Right renal pelvis (tissue), 4 donors: ENCODE measurements at places on chromosomes 6 and 20. TPM values are rescaled to one million over a fixed set of nuclear protein-coding genes. Genes with fewer than 3 reads are reported as not detected.

DNA sequence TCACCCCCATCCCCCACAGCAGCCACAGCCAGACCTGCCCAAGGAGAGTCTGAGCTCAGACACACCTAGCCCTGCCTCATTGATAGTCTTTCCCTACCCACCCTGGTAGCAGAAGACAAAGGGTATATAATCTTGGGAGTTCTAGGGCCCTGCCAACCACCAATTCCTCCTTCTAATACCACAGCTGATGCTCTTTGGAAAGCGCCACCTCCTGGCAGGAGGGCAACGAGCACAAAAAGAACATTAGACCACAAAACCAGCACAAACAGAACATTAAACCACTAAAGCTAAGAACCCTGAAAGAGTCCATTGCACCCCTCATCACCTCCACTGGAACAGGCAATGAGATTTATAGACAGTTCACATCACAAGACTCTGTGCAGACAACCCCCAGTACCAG is 195.8 kb upstream of the FUT9 start:
- no peak for DNase-seq

DNA sequence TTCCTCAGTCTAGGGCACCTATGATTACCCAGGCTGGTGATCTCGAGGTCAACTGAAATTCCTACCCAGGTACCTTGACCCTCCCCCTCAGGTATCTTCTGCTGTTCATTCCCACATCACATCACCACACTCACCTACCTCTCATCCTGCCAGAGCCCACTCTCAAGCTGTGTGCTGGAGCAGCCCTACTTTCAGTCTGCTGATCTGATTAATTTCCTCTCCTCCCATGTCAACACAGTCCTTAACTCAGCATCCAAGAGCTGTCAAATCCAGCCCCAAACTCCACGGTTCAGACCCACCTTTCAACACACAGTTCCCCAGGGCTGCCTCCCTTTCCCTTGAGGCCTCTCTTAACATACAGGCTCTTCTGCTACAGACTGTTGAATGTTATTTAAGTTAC is 42.4 kb downstream of the EZR start:
- no peak for DNase-seq

DNA sequence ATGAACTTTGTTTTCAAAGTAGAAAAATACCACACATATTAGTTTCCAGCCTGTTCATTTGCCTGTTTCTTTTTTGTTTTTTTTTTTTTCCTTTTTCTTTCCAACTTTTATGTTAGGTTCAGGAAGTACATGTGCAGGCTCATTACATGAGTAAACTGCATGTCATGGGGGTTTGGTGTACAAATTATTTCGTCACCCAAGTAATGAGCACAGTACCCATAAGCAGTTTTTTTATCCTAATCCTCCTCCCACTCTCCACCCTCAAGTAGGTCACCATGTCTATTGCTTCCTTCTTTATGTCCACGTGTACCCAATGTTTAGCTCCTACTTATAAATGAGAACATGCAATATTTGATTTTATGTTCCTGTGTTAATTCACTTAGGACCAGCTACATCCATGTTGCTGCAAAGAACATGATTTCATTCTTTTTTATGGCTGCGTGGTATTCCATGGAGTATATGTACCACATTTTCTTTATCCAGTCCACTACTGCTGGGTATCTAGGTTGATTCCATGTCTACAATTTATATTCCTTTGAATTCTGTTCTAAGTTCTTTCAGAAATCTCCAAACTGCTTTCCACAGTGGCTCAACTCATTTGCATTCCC is 31.8 kb downstream of the SNX14 start:
- no peak for DNase-seq

- no peak for DNase-seq
Measured at GRCh38 chr6:145699462-145699861, 35.9 kb downstream of the EPM2A start.

DNA sequence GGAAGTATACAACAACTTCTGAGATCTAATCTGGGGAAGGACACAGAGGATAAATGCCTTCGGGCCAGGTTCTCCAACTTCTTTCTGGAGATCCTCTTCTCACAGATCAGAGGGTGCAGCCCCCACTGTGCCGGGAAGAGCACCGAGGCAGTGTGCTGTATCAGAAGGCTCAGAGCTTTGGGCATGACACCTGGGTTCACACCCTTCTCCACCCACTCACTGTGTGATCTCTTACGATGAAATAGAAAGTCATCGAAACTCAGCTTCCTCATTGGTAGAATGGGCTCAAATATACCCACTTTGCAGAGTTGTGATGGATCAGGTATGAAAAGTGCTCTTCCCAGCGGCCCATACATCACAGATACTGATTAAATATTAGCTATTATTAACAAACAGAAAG is 347.5 kb upstream of the SOX4 start:
- DNase-seq, result no peak

GRCh38 chr6:154252678-154253077 is 103.9 kb downstream of the IPCEF1 start:
- DNase-seq, result no peak

DNA sequence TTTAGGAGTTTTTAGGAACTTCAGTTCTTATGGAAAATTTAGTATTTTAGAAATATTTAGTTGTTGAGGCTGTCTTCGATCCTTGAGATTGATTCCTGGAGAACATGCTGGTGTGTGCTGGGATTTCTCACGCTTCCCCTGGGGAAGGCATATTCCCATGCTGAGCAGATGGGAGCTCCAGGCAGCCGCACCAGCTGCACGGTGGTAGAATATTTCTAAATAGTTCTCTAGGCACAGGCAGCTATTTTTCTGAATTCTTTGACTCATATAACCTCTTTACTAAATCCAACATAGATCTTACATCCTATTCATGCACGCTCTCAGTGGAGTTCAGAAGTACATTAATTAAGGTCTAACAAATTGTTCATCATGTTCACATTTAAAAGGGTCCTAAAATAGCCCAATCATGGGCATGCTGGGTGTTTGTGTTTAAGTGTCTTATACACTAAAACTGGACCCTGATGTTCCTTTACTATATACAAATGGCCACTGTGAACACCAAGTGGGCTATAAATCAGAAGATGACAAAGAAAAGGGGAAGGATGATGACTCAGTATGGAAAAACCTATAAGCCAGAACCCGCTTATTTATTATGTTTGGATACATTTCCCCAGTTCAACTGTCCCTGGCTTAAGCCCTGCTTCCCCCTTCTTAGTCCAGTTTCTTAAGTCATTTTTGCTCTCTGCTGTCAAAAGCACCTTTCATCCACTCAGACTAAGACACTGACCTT is 138.5 kb downstream of the UST start:
- no peak for DNase-seq

GRCh38 chr6:44779130-44779826 is 391.8 kb downstream of the CDC5L start:
- DNase-seq, result no peak

- peak; percentile 12 for DNase-seq
Measured at GRCh38 chr6:75349262-75349984, 64.8 kb upstream of the TMEM30A start.

DNA sequence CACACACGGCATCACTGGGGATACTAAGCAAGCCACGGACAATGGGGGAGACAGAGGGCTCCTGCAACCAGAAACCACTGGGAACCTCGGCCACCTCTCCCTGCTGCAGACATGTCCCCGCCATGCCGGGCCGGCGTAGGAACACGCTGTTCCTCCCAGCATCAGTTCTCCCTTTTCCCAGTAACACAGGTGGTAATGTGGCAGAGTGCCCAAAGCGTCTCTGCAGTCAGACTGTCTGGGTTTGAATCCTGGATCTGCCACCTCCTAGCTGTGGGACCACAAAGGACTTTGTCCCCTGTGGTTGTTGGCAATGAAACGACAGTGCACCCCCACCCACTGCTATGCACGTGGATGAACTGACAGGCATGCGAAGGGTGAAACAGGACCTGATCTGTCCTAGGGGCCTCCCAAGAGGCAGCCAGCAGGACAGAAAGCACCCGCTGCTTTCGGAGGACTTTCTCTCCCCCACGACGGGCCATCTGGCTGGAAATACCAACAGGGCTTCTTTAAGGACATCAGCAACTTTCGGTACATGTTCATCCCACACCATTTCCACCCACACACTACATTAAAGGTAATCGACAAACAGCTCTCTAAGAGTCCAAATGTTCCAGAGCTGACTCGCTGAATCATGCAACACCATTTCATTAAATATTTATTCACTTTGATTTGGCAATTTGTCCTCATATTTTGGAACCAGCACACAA is 74.1 kb downstream of the SULF2 start:
- no peak for DNase-seq

- no peak for DNase-seq
Measured at GRCh38 chr6:56238352-56238751, 9.0 kb downstream of the COL21A1 start.

- DNase-seq, result no peak
Measured at GRCh38 chr6:135577059-135577538, 79.6 kb upstream of the AHI1 start.

DNA sequence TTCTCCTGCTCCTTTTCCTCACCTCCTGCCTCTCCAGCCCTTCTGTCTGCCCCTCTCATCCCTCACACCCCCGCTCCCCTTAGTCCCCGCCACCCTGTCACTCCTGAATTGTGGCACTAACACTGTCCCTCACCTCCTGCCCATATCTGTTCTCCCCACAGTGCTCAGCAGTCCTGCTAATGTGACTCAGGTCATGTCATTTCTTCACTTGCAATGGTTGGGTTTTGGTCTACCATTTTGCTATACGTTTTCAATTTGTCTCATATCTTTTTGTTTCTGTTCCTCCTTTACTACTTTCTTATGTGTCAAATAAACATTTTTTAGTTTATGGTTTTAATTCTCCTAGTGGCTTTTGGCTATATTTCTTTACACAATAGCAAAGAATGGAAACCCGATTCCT is 1.3 kb upstream of the HLA-B start:
- DNase-seq, result no peak

GRCh38 chr6:150685860-150686259 is 86.2 kb downstream of the PLEKHG1 start:
- DNase-seq, result no peak

DNA sequence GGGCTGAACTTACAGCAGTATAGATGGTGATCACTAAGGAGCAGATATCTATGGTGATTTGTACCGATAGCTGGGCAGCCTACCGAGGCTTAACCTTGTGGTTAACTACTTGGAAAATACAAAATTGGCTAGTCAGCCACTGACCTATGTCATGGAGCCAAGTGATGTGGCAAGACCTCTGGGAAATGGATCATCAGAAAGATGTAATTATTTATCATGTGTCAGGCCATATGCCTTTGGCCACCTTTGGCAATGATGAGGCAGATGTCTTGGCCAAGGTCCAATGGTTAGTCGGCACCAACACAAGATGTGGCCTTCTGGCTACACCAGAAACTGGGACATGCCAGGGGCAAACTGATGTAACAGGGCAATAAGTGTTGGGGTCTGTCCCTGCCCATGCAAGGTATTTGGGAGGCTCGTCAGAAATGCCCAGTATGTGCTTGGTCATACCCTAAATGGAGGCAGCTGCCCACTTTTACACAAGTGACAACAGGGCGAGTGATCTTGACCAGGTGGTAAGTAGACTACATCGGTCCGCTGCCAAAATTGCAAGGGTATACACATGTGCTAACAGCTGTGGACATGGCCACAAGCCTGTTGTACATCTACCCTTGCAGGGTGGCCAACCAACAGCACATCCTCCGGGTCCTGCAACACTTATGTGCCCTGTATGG is 30.1 kb downstream of the HDDC2 start:
- DNase-seq, result no peak

DNA sequence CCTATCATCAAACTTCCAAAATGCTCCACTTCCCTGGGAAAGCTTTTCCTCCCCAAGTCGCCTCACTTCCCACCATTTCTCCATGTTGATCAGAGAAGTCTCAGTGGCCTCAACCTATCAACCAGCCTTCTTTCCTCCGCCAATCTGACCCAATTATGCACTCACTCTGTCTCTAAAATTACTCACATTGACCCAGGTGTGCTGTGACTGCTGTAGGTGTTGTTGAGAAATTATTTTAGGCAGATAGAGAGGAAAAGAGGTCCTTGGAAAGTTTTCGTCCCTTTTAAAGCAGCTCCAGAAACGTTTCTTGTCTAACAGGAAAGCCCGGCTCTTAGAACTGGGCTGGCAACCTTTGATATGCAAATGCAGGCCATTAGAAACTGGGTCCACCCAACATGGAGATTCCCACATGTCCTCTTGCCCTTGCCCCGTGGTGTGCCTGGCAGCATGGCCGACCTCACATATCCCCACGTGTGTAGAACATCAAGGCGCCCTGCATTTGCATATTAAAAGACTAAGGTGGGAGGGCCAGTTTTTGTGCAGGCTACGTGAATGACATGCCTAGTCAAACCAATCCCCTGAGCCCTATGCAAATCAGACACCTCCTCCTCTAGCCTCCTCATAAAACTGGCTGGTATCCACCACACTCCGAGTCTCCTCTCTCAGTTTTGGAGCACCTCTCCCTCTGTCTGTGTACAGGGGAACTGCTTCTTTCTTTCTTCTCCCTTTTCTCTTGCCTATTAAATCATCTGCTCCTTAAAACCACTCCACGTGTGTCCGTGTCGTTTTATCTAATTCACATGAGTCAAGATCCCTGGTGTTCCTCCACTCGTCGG is 12.9 kb downstream of the IPCEF1 start:
- DNase-seq, result no peak

DNA sequence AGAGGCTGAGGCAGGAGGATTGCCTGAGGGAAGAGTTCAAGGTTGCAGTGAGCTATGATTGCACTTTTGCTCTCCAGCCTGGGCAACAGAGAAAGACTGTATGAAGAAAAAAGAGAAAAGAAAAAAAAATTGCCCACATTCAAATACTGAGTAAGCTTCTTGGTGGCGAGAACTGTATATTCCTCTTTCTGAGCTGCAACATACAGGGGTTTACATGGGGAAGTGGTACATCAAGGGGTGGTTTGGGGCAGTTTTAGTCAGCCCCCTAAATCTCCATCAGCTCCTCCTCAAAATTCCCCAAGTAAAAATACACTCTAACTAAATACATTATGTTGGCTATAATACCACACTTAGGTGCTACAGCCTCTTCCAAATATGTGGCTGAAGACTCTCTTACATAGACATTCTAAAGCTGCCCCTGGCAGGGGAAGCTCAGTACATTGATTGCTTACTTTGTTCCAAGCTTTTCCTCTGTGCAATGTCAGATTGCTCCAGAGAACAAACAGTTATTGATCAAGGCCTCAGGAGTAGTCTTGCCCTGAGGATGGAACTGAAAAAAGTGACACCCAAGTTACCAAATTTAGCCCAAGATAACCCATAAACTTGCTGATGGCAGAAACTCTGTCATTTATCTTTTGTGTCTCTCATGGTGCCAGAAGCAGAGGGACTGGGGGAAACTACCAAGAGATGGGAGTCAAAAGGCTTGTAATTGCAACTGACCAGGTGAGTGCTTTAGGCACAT is 107.4 kb upstream of the RIPOR2 start:
- DNase-seq, result no peak

GRCh38 chr6:139474145-139475108 is 100.0 kb upstream of the CITED2 start:
- DNase-seq, result peak; percentile 61

GRCh38 chr6:87498048-87498447 is 25.3 kb downstream of the SLC35A1 start:
- DNase-seq, result no peak

The STMN3 gene
- polyA plus RNA-seq, result 39.7 TPM

The MAFB gene
- 133 TPM for polyA plus RNA-seq

The ABHD12 gene
- polyA plus RNA-seq, result 62.6 TPM

The LY6G6D gene
- 0.82 TPM for polyA plus RNA-seq

The SGK2 gene
- polyA plus RNA-seq, result 36.8 TPM

The MMP24 gene
- 1.8 TPM for polyA plus RNA-seq

The DEFB124 gene
- not detected for polyA plus RNA-seq

The GSTA3 gene
- 0.56 TPM for polyA plus RNA-seq

The SLC22A16 gene
- 0.33 TPM for polyA plus RNA-seq
